ENCODE measurements at places on chromosomes 5 and 9. TPM values are rescaled to one million over a fixed set of nuclear protein-coding genes. Genes with fewer than 3 reads are reported as not detected.

The DMGDH gene
- total RNA-seq: 1.5 TPM

DNA sequence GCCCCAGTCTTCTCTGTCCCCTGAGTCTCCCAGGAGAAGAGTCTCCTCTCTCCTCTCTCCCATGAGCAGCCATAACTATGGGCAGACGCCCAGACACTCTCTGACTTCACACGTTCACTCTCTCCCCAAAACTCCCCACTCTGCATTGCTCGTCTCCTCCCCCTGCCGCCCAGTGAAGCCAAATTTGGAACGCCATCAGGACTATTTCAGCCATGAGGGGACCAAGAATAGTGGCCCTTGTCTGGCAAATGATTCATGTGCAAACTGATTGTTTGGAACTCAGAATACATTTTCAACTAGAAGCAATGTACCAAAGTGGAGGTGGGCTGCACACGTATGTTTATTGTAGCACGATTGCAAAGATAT is 20.9 kb downstream of the CMBL start:
- no peak for DNase-seq

GRCh38 chr5:18605186-18605585 is 970.9 kb downstream of the TAF11L14 start:
- no peak for DNase-seq

DNA sequence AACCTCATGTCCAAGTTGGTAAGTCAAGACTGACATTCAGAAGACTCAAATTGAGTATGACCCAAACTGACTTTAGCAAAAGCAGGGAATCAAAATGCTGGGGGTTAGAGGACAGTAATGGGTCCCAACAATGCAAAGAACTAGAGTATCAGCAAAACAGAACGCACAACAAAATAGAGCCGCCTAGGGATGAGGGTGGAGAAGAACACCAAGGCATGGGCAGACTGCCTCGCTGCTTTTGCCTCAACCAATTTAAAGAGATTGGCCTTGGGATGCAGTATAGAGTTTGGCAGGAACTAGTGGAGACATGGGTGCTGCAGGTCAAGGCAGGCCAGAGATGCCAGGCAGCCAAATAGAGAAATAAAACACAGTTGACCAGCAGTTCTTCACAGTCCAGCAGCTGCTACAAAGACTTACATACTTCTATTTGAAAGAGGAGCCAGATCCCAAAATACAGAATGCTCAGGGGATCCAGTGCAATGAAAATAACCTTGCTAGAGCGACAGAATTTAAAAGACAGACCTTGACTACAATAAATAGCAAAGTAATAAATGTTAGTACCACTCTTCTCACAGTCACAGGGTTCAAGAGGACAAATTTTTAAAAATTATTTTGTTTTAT is 83.9 kb upstream of the NIPBL start:
- peak; percentile 61 for DNase-seq

DNA sequence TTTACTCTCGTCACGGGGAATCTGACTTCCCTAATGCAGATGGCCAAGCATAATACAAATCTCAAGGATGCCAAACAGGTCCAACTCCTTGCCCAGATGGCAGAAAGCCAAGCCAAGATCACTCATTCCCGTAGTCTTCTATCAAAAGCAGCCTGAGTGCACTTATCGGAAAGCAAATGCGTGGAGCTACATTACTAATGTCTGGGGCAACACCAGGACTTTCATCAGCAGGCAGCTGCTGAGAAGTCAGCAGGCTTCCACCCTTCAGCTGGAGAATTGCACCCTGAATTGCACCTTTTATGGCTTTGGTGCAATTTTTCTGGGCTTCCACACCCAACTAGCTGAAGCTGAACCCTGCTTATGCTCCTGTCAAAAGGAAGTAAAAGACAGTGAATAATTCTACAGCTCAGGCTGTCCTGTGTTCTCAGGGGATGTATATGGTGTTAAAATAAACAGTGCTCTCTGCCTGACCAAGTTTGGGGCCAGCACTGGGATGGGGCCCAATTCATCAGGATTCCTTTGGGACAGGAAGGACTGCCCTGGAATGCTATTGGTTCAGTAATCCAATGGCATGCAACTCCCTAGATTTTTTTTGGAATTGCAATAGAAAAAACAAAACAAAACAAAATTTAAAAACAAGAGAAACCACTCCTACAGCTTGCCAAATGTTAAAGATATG is 92.6 kb downstream of the DPYSL3 start:
- no peak for DNase-seq

The BNC2 gene
- 32.4 TPM for total RNA-seq

The MSMP gene
- not detected for total RNA-seq

GRCh38 chr9:78210841-78211301 is 25.0 kb upstream of the CEP78 start:
- DNase-seq: no peak

- no peak for DNase-seq
Measured at GRCh38 chr9:39587844-39588499, 232.5 kb downstream of the SPATA31A1 start.

The WWC1 gene
- total RNA-seq: not detected

The KIF24 gene
- total RNA-seq: 2.0 TPM

DNA sequence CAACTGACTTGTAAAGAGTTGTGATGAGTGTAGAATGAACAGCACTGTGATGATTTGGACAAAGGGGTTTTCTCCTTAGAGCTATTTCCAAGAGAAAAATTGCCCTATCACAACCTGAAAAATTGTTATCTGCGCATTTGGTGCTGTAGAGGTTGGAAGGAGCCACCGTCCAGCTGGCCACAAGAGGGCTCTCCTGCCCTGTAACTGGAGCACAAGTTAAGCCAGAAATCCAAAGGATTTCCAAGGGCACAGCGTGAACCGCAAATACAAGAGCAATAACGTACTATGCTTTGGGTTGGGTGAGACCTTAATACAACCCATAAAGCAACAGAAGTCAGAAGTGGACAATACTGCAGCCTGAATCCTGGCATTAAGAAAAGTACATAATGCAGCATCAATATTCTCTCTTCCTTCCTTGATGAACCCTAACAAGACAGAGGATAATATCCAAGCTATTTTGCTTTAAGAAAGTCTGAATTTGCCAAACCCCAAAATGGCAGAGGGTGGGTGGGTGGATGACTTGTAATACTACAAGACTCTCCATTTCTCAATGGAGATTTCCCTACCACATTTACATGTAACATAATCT is 56.8 kb upstream of the SMIM32 start:
- DNase-seq: peak; percentile 74

GRCh38 chr9:128114326-128115186 is 13.0 kb downstream of the PTGES2 start:
- DNase-seq: no peak

- DNase-seq: peak; percentile 75
Measured at GRCh38 chr9:136526625-136527066, 19.2 kb downstream of the NOTCH1 start.

GRCh38 chr9:138112791-138113600 is 235.4 kb downstream of the CACNA1B start:
- no peak for DNase-seq

DNA sequence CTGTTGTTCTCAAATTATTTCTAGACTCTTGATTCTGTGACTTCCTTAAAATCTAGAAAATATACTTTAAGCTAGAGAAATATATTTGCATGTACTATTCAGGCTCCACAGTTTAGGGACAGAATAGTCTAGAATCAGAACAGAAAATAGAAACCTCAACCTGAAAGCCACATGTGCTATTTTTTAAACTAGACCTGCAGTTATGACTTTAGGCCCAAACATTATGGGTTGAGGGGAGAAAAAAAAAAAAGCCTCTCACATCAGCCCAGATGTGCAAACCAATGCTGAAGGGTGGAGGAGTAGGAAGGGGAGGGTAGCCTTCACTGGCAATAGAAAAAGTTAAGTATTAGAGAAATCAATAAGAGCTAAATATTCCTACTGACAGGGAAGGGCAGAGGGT is 35.7 kb downstream of the ELL2 start:
- DNase-seq: no peak

GRCh38 chr5:180515294-180515693 is 21.1 kb downstream of the CNOT6 start:
- DNase-seq: peak; percentile 11

The SLIT3 gene
- not detected for total RNA-seq

The TPRN gene
- 19.5 TPM for total RNA-seq

Data from myocyte (in vitro differentiated cells).